COR-L47 (cell line): ENCODE measurements at places on chromosomes 5 and 9.

DNA sequence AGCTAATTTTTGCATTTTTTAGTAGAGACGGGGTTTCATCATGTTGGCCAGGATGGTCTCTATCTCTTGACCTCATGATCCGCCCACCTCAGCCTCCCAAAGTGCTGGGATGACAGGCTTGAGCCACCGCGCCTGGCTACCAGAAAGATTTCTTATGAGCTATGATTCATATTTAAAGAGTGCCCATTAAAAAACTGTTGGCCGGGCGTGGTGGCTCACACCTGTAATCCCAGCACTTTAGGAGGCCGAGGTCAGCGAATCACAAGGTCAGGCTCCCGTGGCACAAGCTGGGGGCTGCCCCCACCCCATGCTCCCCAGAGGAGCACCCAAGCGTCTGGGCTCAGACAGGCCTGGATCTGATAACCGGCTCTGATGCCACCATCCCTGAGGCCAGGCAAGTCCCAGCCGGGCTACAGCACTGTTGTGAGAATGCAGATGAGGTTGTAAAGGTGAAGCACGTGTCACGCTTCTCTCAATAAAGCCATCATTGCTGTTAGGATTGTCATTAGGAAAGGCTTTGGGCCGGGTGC is 13.9 kb downstream of the QRFP start:
- no peak for DNase-seq

- DNase-seq: no peak
These were observed 126.0 kb downstream of the STK32A start for GRCh38 chr5:147360816-147361215.

- DNase-seq: no peak
These were observed 228.9 kb downstream of the CDK5RAP2 start for GRCh38 chr9:120351106-120351505.

- no peak for DNase-seq
These were observed 36.6 kb upstream of the KCNMB1 start for GRCh38 chr5:170425731-170426130.

DNA sequence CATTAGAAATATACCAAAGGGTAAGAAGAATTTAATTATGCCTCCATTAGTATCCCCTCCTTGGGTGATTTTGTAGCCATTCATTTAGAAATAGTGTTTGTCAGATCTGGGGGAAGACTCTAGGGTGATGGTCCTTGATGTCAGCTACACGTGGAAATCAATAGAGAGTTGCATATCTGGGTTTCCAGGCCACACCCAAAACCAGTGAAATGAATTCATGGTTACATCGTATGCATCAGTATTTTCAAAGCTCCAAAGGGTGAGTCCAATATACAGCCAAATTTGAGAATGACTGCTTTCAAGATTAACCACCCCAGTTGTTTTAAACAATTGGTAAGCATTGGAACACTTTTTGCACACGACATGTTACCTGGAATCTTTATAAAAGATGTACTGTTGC is 173.4 kb upstream of the SGCD start:
- DNase-seq: no peak
